ENCODE measurements at places on chromosomes 1 and 21. TPM values are rescaled to one million over a fixed set of nuclear protein-coding genes. Genes with fewer than 3 reads are reported as not detected.
A peak's percentile ranks its signal among the peaks of the same experiment; 100 is the strongest.

- DNase-seq, result no peak
These were observed 189.8 kb upstream of the OLFM3 start for GRCh38 chr1:102186536-102186935.

GRCh38 chr1:5780324-5780716 is 211.9 kb downstream of the NPHP4 start:
- DNase-seq, result no peak

DNA sequence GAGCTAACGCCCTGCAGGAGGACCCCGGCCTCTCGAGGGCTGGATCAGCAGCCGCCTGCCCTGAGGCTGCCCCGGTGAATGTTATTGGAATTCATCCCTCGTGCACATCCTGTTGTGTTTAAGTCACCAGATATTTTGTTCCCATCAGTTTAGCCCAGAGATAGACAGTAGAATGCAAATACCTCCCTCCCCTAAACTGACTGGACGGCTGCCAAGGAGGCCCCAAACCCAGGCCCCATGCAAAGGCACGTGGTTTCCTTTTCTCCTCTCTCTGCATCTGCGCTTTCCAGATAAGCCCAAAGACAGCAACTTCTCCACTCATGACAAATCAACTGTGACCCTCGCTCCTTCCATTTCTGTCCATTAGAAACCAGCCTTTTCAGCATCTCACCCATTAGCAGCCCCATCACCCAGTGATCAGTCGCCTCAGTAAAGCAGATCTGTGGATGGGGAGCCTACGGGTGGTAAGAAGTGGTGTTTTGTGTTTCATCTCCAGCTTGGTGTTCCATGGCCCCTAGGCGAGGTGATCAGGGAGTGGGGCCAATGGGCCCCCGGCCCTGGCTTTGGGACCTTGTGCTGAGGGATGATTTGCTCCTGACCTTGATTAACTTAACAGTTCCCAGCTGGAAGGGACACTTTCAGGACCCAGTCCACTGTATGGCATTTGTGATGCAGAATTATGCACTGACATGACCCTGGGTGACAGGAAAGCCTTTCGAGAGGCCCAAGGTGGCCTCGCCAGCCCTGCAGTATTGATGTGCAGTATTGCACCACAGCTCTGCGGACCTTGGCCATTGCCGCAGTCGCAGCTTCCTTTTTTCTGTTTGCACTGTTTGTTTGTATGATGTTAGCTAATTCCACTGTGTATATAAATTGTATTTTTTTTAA is 5.2 kb downstream of the NPPA start:
- no peak for DNase-seq

DNA sequence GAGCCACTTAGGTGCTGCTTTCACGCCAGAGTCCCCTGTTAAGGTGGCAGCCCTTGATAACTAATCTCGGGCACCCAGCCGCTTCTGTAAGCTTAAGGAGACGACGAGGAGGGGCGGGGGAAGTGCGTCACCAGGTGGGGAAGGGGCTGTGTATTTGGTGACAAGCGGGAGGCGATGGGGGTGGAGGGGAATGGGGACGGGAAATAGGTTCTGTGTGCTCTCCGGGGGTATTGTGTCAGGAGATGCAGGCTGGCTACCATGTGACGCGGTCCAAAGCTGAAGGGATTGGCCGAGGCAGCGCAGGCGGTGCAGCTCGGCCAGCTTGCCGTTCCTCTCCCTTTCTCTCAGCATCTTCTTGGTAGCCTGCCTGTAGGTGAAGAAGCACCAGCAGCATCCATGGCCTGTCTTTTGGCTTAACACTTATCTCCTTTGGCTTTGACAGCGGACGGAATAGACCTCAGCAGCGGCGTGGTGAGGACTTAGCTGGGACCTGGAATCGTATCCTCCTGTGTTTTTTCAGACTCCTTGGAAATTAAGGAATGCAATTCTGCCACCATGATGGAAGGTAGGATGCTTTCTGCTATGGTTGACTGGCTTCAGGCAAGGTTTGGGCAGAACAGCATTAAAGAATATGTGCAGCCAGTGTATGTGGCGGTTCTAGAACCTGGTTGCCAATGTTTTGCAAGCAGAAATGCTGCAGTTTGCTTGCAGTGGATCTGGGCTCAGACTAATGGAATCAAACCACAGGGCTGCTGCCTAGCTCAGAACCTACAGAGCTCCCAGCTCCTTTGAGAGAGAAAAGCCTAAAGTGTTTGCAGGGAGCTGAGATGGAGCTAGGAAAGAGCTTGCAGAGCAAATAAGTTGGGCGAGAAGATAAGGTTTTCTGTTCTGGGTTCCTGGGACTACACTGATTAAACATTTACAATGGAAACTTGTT is at the start of gene SGIP1:
Gene SGIP1 (plus strand): TSS at position 350 of the 937 bp plus-strand sequence. CDS start 206 bp downstream, at position 556.
- peak; percentile 84 for DNase-seq

DNA sequence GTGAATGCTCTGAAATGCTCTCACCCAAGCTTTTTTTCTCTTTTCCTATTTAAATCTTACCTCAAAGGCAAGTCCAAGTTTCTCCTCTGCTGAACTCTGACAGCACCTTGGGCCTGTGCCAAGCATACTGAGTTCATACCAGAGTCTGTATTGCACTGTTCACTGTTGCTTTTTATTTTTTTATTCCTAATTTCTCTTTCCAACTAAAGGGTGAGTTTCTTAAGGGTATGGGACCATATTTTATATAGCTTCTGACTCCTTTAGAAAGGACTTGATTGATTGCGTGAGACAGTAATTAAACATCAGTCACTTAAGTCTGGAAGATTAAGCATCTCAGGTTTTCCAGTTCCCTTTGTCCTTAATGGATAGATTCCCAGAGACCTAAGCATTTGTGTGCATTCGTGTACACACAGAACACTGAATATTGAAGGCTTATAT is 69.9 kb downstream of the CACHD1 start:
- no peak for DNase-seq

The KRTAP19-1 gene
- not detected for polyA plus RNA-seq

The VTCN1 gene
- polyA plus RNA-seq, result not detected

The TEX38 gene
- 0.37 TPM for polyA plus RNA-seq

The DR1 gene
- polyA plus RNA-seq, result 20.9 TPM

Data from GM23338 (cell line).